Fibroblast of skin of right biceps (primary cell): ENCODE measurements at places on chromosomes 1 and 21.

- peak; percentile 33 for DNase-seq
Measured at GRCh38 chr1:35656148-35656862, 15.0 kb upstream of the PSMB2 start.

DNA sequence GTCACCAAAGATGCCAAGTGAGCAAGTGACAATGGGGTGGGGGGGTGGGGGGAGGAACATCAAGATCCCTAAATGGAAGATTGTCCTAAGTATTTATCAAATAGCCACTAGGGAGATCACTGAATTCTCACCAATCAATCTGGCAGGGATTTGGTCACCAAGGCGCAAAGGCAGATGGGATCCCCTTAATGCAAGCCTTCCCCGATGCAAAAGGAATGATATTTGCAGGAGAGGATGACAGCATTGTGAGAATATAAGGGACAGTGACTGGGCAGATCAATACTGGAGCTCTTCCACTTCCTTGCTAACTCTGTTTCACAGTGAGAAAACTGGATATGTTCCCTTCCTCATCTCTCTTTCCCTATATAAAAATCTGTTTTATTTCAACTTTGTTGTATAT lies 40.9 kb downstream of the DUSP10 start:
- no peak for DNase-seq

DNA sequence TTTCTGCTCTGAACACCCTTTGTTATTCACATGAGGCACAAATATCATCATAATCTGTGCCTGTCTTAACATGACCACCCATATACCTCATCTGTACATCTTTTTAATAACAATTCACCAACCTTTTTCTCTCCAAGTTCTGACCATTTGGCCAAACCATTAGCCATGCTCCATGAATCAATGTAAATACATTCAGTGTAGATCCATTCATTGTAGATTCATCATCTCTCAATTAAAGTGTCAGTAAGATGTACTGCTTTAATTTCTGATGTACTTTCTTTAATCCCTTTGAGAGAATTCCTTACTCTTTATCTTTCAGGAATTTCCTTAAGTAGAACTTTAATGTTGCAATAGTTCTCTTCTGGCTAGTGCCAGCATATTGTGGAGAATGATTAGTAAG lies 126.2 kb upstream of the LRRC7 start:
- DNase-seq, result no peak

DNA sequence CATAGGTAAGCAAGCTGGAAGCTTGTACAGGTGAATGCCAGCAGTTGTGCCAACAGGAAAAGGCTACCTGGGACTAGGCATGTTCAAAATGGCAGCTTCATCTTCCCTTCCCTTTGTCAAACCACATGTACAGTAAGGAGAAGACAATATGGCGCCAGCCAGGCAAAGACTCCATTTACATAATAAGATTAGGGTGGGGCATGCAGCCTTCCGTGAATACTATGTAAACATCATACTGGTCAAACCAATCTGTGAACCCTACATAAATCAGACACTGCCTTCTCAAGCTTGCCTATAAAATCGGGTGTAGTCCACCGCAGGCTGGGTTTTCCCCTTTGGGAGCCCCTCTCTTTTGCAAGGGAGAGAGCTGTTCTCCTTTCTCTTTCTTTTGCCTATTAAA lies 24.6 kb downstream of the ATF3 start:
- DNase-seq, result no peak

DNA sequence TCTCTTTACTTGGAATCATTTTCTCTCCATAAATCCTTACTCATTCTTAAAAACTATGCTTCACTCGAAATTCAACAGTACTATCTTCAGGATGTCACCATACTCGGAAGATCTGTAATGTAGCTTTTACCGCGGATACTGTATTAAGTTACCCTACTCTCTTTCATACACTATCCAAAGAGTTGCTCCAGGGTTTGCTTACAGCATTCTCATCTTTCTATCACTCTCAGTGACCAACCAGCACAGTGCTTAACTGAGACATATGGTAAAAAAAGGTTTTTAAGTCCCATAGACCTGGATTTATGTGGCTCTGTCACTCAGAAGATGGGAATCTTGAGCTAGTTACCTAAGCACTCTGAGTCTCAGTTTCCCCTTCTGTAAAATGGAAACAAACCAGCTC lies 15.8 kb downstream of the GTF2B start:
- DNase-seq, result no peak

DNA sequence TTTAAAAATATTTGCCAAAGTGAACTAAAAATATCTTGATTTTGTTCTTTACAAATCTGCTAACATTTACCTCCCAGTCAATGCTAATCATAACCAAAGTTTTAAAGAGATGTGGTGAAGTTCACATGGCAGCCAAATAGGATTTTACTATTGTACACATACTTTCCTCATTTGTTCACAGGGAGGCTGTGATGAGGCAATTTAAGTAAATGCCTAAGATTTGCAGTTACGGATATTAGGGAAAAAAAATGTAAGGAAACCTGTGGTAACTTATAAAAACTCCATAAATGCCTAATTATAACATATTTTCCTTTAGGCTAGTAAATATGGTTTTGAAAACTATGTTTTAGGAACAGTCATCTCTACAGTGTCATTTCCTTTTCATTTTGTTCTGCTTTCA lies 32.4 kb downstream of the RGS5 start:
- DNase-seq, result peak; percentile 68

GRCh38 chr1:11042065-11042464 lies 5.0 kb downstream of the MASP2 start:
- no peak for DNase-seq

DNA sequence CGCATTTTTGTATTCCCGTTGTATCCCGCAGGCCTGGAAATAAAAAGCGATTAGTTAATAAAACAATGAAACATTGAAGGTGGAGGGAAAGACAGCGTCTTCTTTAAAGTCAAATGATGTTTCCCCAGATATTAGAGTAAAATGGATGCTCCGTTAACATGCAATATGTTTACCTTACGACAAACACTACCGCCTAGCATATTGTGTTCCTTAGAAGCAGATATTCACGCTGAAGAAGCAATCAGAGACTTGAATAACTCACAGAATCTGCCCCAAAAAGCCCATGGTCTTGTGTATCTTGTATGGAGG lies 583 bp upstream of the B4GALT3 start:
- no peak for DNase-seq

DNA sequence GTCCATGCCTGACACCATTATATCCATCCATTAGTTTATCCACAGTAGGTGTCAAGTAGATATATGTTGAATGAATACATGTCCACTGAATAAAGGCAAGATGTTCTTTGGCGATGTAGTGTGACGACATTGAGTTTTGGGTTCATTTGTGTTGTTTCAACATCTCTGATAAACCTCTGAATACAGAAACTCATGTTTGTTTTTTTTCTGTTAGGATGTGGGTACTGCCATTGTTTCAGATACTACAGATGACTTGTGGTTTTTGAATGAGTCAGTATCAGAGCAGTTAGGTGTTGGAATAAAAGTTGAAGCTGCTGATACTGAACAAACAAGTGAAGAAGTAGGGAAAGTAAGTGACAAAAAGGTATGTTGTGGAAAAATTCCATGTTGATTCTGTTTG lies 28.1 kb downstream of the MDM4 start:
- DNase-seq, result peak; percentile 27

DNA sequence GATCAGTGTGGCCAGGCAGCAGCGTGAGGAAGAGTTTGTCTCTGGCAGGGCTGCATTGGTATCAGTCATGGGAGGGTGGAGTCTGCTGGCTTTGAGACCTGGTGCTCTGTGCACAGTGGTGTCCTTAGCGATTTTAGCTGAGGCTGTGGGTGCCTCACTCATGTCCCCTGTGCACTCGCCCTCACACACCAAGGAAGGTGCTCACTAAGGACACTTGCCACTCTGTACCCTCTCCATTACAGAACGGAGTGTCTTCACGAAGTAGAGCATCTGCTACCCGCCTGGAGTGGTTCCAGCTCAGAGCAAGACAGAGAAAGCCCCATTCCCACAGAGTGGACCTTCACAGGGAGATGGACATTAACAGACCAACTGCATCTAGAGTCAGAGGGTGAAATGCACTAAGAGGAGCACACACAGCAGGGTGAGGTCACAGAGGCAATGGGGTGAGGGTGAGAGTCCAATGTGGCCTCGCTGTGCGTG lies 117.9 kb downstream of the MATN1 start:
- no peak for DNase-seq

DNA sequence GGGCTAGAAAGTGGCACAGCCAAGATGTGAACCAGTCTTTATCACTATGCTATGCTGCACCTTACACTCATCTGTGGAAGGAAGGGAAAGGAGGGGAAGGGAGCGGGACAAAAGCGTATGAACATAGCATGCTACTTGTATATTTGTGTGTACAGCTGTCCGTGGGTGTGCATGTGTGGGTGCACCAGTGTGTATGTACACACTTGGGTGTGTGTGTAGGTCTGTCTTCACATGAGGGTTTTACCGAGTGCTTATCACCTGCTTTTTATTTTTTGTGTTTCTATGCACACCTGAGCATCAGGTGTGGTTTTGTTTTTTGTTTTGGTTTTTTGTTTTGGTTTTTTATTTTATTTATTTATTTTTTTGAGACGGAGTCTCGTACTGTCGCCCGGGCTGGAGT lies 255.7 kb downstream of the RRAGC start:
- DNase-seq, result no peak

- DNase-seq, result no peak
Measured at GRCh38 chr1:4118746-4119515, 218.9 kb upstream of the C1orf174 start.

- DNase-seq, result peak; percentile 44
Measured at GRCh38 chr1:72526926-72527325, 244.6 kb upstream of the NEGR1 start.

- DNase-seq, result no peak
Measured at GRCh38 chr1:196302981-196303380, 305.3 kb downstream of the KCNT2 start.

- DNase-seq, result no peak
Measured at GRCh38 chr1:3028531-3029282, 7.4 kb downstream of the ACTRT2 start.

DNA sequence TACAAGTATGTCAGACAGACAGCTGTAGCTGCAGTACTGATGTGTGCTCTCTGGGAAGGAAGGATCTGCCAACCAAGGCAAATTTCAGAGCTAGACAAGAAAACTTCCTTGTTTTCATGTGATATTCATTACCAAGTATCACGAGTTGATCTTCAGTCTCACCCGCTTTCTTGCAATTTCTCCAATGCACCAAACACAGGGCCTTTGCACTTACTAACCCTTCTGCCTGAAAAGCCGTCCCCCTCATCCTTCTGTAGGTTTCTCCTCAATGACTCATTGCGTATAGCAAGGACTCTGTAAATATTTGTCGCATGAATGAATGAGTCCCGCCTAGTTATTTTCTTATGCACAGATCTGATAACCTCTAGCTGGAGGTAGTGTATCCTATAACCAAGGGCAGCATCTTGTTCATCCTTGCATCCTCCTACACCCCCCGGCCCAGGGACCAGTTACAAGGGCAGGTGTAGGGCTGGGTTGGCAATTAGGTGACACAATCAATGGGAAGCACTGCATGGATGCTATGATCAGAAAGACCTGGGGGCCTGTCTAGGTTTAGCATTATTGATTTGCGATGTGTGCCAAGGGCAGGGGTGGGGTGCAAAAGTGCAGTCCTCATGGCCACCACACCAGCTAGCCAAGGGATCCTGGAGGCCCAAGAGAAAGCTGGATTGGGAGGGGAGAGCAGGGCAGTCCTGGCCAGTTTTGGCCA lies 51.4 kb upstream of the GPR157 start:
- peak; percentile 38 for DNase-seq

GRCh38 chr1:167412920-167413319 lies 105.4 kb downstream of the CD247 start:
- DNase-seq, result no peak

DNA sequence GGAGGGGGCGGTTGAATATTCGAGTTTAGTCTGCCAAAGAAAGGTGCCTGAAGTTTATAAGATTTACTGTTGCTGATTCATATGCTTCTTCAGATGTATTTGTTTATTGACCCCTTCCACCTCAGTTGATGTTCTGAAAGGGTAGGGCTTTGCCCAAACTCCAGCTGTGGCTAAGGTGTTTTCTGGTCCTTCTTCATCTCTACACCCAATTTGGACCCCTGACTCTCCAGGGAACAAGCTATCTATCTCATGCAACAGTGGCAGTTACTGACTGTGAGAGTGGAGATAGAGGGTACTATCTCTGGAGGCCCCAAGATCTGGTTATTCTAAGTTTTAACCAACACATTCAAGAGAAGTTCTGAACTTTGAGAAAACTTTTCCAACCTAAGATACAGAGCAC lies 12.6 kb upstream of the ALG14 start:
- no peak for DNase-seq

- no peak for DNase-seq
Measured at GRCh38 chr1:6989212-6990159, 204.2 kb downstream of the CAMTA1 start.

DNA sequence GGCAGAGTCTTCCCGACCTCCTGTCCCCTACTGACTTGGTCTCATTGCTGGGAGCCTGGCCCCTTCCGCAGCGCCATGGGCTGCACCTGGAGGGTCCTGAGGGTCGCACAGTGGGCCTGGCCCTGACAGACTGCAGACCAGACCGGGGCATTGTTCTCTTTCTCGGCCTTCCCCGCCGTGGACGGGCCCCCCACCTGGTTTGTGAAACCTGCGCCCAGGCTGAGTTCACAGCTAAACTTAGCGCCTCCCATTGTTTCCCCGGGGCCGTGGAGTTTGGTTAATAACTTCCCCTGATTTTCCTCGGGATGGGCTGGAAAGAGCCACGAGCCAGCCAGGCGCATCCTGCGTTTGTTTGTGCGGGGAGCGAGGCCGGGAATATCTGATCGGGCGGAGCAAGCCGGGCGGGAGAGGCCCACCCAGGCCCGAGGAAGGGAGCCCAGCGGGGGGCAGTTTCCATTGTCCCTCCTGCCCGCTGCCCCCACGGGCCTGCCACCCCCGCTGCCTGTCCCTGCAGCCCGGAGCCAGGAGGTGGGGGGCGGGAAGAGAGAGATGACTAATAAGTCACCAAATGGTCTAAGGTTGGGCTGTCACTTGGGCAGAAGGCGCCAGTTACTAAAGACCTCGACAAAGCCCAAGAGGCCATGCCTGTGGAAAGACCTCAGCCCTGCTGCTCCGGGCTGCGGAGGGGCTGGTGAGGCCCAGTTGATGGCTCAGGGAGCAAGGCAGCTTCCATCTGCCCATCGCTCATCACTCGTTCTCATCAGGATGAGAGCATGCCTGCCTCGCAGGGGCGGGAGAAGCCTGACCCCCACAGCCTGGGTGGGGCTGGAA lies 39.0 kb upstream of the ARHGEF16 start:
- DNase-seq, result no peak

- DNase-seq, result no peak
Measured at GRCh38 chr1:6028042-6028850, 17.4 kb upstream of the KCNAB2 start.
